NCI-H524 treated with DMSO at 0.1 percent for 48 hours (cell line): ENCODE measurements at places on chromosomes 2 and 18.

DNA sequence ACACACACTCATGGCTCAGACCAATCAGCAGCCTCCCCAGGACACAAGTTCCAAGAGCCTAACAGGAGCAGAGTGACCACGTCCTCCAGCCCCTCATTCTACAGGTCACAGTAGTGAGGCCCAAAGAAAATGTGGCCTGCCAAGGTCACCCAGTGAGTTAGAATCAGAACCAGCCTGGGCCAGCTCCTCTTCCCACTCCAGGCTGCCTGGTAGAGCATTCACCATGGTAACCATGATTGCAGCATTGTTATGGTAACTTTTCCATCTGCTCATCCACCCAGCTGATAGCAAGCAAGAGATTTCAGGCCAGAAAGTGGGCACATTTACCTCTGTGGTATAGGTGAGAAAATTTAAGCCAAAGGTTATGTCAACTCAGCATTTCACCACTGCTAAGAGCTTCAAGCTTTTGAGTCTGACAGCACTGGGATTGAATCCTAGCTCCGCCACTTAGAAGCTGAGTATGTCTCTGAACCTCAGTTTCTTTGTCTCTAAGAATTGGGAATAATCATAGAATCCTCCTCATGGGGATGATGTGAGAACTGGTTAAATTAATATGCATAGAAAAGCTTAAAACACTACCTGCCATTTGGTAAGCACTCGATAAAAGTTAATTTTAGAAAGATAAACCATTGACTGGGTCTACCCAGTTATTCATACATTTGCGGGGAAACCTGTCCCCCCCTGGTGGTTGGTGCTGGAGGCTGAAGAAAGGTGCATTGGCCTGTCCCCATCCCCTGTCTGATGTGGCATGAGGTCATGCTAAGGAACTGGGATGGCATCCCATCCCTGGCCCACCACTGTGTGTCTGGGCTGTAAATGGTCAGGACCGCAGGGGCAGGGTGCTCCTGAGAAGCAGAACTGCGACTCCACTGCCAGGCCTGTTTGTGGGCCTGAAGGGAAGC, 181.5 kb downstream of the KLHL29 start:
- no peak for DNase-seq

DNA sequence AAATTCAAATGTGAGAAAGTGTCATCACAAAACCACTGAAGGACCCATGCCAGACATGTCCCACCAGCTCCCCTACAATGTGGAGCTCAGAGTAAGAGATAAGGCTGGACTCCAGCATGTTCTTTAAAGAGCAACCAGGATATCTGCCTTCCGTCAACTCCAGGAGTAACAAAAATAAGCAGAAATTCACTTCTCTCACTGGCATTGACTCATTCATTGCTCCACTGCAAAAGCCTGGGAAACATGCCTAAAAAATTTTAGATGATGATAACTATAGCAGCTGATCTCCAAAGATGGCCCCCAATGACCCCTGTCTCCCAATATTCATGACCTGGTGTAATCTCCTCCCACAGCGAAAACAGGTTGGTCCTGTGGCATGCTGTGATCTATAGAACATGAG, 314.5 kb downstream of the NCKAP5 start:
- DNase-seq, result no peak

DNA sequence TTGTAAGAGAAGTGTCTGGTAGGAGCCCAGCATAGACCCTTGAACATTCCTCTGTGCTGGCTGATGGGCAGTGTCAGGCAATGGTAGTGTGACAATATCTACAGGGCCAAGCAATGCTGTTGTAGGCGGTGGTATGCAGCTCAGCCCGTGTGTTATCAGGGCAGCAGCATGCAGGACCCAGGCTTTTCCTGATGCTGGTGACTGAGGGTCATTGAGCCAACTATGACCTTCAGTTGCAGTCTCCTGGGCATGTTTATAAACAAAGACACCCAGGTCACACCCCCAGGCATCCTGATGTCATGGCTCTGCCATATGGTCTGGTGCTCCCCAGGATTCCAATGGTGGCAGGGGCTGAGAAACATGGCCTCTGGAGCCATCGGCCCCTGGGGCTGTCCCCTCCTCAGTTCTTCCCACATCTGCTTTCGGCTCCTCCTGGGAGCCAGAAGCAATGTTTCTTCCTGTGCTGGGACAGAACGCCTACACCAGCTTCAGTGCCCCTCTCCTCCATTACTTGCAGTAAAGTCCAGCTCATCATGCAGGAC, 518.0 kb upstream of the HS6ST1 start:
- no peak for DNase-seq

DNA sequence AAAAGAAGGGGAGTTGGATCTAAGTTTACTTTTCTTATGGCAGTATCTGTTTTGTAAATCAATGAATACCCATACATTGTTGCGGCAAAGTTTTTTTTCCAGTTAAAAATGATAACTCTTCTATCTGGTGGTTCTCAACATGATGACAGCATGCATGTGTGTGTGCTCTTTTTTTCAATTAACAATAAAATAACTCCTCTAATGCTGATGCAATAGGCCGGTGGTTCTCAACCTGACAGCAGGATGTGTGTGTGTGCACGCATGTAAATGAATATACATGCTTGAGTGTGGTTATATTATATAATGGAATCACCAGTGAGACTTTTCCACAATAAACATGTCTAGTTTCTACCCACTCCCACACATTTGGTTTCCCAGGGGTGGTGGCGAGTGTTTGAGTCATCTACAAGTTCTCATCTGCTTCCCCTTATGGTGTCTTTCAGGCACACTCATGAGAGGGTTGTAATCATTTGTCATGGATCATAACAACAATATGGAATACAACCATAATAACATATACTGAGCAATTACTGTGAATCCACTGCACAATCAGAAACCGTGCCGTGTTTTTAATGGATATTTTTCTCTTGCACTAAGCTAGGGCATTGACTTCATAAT, 31.2 kb downstream of the PARD3B start:
- no peak for DNase-seq

DNA sequence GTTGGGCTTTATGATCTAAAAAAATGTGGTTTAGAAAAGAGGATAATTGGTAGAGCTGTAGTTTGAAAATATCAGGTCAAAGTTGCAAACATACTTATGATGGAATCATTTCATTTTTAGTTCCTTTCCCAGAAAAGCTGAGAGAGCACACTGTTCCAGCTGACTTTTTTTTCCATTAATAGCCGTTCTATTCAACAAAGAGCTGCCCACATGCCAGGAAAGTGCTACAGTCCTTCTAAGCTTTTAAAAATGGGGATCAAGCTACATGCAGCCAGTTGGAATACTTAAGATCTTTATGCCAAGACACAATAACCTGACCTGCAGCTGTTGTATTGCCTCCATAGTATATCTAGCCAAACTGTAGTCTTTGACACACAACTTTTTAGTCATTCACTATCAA, 111.5 kb downstream of the GALNT3 start:
- peak; percentile 40 for DNase-seq

- DNase-seq, result no peak
These were observed 21.6 kb upstream of the PDIA6 start for GRCh38 chr2:10834068-10834655.

DNA sequence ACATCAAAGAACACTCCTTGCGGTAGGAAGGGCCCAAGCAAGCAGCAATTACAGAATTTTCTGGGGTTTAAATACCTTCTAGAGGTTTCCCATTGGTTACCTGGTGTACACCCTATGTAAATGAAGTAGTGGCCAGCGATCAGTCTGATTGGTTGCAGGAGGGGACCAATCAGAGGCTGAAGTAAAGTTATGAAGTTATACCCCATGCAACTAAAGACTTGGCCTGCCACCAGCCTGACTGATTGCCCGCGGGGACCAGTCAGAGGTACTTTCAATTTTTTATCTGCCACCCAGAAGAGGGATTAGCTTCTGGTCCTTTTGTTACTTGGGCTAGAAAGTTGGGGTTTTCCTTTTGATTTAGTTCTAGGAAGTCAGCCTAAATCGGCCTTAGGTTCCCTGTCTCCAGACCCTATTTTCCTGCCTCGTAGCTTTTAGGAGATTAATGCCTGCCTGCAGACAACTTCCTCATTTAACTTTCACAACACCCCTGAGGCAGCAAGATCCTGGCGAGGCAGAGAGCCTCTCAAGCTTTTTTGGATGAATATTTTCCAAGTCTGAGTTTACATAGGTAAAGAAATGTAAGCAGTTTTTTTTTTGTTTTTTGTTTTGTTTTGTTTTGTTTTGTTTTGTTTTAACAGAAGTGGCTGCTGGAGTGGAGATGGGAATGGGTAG, 1.5 kb upstream of the DGUOK start:
- DNase-seq, result no peak
